ENCODE measurements at places on chromosomes 5 and 9. TPM values are rescaled to one million over a fixed set of nuclear protein-coding genes. Genes with fewer than 3 reads are reported as not detected.

DNA sequence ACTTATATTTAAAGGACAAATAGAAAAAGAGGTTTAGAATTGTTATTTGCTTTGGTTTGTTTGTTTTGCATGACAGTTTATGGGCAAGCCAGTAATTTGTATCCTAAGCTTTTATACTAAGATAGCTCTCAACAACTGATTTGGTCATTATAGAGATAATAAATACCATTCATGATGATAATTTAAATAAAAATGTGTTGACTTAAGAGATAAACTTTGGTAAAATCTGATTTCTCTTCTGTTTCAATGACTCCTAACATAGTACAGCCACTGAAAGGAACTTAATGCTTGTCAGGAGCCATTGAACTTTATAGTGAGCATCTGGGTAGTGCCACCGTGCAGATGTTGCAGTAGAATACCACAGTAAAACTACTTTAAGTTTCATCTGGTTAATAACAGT lies 160.7 kb upstream of the ACOT12 start:
- DNase-seq = no peak

DNA sequence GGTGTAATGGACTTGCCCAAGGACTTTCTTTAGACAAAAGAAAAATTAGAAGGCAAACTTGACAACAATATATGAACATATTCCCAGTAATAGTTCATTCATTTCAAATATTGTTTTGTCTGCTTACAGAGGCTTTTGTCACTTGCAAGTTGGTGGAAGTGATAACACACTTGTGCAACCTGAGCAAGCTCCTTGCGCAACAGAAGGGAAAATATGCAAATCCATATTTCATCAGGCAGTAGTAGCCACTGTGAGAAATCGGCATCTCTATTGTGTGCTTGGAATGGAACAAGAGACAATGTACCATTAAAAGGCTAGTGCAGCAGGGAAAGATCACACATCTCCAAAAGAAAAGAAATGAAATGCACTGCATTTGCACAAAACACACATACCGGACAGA lies 125.3 kb upstream of the RASEF start:
- no peak for DNase-seq

The CRHBP gene
- 0.67 TPM for total RNA-seq

DNA sequence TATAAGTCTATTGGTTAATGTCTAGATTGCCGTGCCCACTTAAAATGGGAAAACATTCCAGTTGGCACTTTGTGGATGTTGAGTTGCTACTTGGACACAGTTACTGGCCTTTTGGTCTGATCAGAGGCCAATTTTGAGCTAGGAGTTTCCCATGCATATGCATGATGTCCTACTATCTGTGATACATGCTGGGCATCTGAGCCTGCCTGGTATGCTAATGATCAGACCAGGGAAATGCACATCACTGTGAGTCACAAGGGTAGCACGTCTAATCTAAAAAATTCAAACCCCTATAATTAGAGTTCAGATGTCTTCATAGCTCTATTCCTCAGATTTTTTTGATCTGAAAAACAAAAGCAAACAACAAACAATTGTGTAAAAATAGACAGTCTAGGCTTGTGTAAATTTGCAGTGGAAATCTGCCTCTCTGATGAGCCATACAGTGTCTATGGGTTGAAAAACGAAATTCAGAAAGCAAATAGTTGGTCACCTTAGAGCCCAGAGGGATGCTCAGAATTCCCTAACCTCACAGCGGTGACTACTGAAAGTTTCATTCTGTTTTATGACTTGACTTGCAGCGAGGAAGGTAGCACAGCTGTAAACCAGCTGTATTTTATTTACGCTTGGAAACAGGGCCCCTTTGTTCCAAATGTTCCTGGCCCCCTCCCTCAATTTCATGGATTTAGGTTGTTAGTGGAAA lies 37.3 kb downstream of the PALM2AKAP2 start:
- DNase-seq = no peak

DNA sequence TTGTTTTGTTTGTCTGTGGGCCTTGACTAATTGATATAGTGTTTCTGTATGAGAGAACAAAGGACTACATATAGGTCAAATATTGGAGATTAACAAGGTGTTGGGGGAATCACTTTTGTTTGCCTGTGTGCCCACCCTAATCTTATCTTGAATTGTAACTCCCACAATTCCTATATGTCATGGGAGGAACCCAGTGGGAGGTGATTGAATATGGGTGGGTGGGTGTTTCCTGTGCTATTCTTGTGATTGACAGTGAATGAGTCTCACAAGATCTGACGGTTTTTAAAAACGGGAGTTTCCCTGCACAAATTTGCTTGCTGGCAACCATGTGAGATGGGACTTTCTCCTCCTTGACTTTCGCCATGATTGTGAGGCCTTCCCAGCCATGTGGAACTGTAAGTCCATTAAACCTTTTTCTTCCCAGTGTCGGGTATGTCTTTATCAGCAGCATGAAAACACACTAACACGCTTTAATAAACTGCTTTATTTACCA lies 64.9 kb upstream of the HSPB3 start:
- no peak for DNase-seq

DNA sequence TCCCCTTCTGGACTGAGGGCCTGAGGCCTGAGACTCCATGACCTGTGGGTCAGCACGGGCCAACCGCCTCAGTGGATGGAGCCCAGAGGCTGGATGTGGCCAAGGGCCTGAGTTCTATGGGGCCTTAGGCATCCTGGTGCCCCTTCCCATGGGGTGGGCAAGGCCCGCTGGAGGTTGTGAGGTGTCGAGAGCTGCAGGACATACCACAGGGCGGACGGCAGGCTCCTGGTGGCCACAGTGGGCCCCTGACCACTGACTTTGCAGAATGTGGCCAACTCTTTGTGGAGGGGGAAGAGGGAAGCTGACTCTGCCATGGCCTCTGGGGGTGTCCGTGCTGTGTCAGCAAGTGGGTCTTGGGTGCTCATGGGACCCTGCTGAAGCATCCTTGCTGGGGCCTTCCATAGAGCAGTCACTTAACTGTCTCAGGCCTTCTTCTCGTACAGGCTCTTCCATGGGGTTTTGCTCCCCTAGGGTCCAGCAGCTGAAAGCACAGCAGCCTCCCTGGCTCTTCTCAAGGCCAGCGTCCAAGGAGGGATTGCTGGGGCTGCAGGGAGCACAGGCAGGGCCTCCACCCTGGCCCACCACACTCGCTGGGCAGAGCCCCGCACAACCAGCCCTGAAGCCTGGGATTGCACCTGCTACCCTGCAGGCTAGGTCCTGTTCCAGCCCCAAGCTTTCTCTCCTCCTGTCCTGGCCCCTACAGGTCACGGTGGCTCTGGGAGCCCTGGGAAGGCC lies 21.6 kb upstream of the SLC9A3 start:
- no peak for DNase-seq

The PCDHA3 gene
- total RNA-seq = not detected

DNA sequence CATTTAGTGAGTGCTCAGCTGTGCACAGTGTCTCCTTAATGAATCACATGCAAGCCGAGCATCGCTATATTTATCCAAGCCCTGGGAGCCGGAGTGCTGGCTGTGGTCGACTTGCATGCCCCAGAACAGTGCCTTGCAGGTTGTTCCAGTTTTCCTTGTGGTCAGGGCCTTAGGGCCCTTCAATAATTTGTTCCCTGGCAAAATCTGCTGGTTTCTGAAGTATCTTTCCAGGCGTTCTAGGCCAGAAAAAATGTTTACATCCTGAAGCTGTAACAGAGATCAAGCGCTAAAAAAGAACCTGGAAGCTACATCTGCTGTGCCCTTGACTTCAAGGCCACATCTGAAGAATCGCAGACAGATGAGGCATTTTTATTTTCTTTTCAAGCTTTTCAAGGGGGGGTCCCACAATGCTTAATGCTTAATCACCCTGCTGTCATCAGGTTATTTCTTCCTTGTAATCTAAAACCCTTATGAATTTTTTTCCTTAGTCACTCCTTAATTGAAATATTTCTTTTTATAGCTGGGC lies 105.8 kb downstream of the DOCK2 start:
- DNase-seq = no peak

GRCh38 chr9:126372716-126373115 lies 46.1 kb downstream of the MVB12B start:
- DNase-seq = no peak

The PCDHB5 gene
- total RNA-seq = not detected

DNA sequence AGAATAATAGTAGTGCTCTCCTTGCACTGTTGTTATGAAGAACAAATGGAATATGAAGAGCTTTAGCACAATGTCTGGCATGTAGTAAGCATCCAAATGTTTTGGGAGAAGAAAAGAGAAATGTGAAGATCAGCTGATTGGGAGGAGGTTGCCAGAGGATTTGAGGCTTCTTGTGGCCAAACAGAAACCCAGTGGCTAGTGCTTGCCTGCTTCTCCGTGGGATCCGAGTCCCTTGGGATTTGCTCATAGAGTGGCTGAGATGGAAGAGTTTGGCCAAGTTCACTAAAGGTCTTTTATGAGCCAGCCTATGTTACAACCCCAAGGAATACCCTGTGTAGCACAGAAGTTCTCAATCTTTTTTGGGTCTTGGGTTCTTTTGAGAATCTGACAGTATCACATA lies 86.0 kb downstream of the ANGPTL2 start:
- DNase-seq = no peak

DNA sequence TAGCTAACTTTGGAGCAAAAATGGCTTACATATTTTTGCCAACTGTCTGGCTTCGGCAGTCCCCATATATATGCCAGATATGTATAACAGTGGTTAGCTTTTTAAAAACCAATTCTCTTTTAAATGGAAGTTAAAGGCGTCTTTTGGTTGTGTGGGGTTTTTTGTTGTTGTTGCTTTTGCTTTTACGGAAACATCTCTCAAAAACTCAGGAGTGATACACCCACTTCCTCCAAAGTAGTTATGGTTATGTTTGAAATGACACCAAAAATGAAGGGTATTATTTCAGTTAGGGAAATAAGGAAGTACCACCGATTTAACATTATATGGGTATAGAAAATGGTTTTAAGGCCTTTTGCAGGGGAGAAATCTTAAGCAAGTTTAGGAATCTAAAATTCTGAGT lies 2.3 kb downstream of the CNOT8 start:
- no peak for DNase-seq

DNA sequence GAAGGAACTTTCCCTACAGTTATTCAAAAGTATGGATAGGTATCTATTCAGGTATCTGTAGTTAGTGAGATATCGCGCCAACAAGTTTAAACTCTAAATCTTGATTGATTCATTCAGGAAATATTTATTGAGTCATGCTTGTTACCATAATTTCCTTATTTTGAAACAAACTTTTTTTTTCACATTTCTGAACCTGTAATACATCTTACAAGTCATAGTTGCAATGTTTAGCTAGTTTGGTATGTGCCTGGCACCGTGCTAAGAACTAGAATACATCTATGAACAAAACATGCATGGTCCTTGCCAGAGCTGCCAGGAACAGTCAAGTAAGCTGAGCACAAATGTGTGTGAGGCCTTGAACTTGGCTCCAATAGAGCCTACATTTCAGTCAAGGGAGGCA lies 226.4 kb downstream of the PCSK5 start:
- no peak for DNase-seq

The MAP3K1 gene
- total RNA-seq = 21.8 TPM

DNA sequence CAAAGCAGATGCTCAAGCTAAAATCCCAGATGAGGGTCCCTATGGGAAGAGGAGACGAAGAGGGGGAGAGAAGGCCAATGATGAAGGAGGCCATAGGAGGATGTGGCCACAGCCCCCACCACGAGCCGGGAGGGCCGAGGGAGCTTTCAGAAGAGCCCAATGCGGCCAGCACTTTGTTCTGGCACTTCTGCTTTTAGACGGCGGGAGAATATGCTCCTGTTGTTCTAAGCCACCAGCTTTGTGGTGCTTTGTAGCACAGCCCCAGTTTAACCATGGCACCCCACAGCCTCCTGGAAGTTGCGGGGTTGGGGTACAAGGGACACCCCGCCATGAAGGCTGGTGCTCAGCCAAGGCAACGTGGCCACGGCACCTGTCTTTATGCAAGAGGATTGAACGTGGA lies 33.4 kb downstream of the LPCAT1 start:
- DNase-seq = no peak

All from activated T-cell treated with anti-CD3 and anti-CD28 coated beads, Interleukin-2, amount 50 U/mL, for 72 hours (primary cell).